ENCODE measurements at places on chromosomes 4 and X.

DNA sequence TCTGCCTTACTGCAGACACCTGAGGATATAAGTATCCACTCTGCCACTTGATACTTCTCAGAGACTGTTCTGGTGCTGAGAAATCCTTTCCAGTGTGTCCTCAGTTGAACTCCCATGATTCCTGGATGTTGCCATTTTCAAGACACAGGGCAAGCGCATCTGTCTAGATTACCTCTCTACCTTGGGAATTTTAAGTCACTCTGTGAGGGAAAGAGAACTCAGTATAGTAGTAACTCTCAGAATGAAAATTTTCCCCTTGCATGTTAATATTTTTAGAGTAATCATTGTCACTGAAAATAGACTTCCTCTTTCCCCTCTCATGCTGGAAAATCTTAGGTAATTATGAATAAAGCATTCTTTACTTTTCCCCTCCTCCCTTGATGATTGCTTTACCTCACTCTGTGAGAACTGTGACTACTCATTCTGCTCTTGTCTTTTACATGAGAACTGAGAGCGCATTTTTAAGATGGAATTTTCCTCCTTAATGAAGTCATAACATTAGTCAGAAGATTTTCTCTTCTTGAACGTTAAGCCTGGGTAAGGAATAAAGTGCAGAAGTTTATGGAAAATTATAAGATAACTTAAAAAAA, 45.0 kb downstream of the TET2 start:
- no peak for DNase-seq

DNA sequence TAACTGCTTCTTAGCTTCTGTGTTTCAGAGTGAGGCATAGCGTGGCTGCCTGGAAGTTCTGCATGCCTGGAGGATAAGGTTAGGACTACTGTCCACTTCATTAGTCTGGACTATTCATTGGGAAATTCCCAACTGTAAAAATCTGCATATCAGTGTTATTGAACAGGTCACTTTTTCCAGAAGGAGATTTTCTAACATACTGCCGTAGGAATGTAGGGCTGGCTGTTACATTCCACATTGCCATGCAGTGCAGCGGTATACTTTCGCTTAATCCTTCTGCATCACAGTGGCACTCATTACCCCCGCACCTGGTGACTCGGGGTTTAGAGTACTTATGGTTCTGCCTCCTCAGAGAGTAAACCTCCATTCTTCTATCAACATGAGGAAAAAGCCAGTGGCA, 104.6 kb downstream of the NPFFR2 start:
- no peak for DNase-seq

DNA sequence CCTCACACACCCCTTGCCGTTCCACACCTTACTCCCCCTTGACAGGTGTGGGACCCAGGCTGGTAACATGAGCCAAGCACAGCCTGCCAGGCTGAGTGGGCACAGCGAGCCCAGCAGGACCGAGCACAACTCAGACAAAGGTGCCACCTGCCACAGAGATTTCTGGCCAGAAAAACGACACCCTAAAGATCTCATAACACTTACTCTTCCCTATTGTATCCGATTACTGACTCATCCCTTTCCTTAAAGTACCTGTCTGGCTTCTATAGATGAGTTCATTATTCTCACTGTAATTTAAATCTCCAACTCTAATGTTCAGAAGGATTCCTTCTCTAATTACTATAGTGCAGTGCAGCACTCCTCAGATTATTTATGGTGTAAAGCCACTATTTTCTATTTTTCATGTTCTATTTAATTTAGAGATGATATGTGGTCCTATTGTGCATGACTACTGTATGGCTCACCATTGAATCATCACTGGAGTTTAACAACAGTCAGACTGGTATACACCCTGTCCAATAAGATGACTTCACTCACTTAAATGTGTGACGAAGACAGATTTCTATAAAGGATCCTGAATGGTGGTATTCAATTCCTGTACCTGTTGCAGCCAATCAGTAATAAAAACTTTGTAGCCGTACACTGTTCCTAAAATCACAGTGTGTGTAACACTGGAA, 7.6 kb upstream of the SYTL5 start:
- no peak for DNase-seq

GRCh38 chr4:150379454-150379853, 202.5 kb upstream of the MAB21L2 start:
- DNase-seq = no peak
